ENCODE measurements at places on chromosomes 1 and 21.

- DNase-seq: no peak
Measured at GRCh38 chr1:204139088-204139487, 12.8 kb downstream of the ETNK2 start.

- no peak for DNase-seq
Measured at GRCh38 chr21:25186273-25186672, 421.0 kb downstream of the MRPL39 start.

DNA sequence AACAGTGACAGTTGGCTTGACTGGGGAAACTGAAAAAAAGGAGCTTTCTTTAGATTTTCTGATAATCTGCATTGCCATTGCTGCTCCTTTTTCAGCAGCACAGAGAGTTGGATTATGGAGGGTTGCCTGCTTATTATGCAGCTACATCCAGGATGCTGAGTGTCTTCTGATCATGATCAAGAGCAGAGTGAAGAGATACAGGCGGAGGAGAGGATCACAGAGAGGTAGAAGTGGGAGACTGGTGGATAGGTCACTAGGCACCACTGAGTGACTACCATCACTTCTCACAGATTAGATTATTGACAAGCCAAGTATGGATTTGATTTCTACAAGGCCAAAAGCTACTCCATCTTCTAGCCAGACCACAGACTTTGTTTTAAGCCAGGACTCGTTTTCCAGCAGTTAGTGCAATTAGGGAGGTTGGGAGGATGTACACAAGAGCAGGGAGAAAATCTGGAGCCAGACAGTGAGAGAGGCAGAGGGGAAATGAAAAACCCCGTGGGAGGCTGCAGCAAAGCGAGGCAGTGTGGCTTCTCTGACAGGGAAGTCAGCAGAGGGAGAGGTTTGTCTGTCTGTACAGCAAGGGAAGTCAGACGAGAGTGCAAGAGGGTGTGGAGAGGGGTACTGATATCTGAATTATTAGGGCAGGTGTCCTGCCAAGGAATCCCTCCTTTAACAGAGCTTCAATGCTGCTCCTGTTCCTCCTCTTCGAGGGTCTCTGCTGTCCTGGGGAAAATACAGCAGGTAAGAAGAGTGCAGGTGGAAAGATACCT lies at the start of gene CD1E:
Gene CD1E (plus strand): TSS at position 592 of the 773 bp plus-strand sequence. CDS start 95 bp downstream, at position 687.
- no peak for DNase-seq

DNA sequence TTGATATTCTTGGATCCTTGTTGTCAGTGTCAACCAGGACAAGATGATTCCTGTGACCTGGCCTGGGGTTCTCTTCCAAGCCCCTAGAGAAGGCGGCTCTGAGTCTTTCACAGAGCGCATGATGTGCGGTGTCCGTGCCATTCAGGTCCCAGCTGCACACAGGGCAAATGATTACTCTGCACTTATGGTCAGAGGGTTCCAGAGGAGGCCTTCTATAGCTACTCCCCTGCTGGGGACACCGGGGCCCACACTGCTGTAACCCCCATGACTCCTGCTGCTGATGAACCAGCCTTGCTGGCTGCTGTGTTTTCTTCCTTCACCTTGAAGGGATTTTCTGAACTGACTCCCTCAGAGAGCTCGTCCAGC lies 1.5 kb downstream of the PTGFRN start:
- DNase-seq: no peak

- no peak for DNase-seq
Measured at GRCh38 chr1:43314233-43314632, 13.5 kb downstream of the TIE1 start.

DNA sequence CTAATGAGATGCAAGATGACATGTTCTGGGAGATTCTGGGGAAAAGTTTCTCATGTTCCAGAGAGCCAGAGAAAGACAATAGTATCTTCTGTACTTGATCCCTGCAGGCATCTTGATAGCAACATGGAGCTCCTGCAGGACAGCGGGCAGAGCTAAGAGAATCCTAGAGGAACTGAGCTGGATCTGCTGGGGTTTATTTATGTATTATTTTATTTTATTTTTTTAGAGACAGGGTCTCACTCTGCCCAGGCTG lies 22.7 kb upstream of the SCAF4 start:
- DNase-seq: no peak

DNA sequence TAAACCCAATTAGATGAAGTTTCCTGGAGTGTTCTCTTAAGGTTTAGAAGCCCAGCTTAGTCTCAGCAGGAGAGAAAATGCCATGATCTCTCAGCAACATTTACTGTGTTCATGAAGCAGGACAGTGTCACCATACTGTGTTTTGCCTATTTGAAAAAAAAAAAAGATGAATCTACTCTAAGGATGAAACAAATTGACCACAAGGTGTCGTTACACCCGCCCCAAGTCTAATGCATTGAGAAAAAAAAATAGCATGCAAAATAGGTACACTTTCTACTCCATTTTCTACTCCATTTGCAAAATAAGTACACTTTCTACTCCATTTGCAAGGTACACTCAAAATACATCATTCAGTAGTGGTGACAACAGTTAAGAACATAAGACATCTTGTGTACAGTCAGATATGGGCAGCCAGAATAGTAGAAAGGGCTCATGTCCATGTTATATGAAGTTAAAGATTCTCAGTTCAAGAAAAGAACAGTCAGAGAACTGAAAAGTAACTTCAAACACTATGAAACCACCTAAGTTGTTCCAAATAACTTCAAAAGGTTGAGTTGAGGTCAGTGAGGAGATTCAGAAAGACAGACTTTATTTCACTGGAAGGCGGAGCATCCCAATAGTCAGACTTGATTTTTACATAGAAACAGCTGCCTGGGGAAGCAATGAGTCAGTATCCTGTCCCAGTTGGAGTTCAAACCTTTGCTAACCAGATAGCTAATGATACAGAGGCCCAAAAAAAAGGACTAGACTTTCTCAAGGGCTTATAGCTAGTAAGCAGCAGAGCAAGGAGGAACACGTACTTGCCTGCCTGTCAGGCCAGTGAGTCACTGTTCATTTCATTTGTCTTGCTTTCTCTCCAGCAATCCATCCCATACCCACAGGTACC lies 13.3 kb downstream of the PLPPR5 start:
- DNase-seq: no peak

GRCh38 chr1:192707978-192708547 lies 72.1 kb downstream of the RGS13 start:
- no peak for DNase-seq

DNA sequence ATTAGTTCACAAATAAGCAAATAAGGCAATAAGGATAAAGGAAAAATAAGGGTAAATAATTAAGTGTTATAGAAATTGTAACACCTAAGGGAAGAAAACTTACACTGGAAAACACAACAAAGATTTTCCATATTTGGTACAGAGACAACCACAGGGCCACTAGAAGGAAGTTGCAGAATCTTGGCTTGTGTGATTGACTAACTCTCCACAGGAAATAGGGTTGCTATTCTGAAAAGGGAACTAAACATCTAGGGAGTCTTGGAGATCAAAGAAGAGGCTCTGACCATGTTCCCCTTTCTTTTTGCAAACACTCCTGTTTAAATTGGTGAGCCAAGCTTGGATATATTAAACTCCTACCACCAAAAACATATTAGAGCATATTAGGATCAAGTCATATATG lies 59.1 kb downstream of the APCS start:
- no peak for DNase-seq

DNA sequence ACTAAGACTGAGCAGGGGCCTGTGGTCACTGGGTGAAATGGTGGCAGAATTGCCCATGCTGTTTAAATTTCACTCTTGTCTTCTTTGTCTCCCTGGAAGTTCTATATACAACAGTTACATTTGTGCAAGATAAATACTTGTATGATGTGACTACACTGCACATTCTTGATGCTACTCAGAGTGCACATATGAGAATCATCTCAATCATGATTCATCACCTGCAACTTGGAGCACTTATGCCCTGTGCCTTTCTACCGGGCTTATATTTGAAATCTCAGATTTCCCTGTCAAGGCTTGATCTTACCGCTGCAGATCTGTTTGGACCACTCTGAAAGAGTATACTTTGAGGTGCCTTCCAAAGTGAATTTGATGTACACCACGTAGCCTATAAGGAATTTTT lies 10.6 kb downstream of the PGM1 start:
- DNase-seq: no peak

DNA sequence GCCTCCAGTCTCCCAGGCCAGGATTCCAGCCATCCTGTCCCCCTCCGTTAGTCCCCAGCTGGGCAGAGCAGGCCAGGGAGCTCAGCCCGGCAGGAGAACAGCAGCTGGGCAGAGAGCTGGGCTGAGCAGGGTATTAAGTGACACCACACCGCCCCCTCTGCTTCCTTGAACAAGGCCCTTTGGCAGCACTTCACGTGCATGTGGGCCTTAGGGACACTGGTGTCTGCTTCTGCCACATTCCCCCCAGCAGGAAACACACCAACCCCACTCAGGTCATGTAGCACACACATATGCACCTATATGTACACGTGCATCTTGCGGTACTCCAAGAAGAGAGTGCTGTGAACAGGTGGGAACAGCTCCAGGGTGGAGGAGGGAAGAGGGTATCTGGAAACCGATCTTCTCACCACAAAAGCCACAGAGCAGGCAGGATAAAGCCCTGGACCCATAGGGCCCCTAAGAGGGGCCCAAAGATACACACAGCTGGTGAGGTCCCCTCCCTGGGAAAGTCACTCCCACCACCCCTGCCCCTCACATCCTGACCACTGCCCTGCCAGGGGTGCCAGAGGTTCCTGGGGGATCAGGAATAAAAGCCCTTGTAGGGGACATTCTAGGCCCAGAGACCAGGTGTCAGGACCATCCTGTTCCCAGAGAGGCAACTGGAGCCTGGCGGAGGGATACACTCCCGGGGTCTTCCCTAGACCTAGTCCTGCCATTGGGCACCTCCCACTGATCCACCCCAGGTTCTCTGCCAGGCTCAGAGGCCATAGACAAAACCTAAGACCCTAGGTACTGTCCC lies 4.5 kb downstream of the EPHA2 start:
- no peak for DNase-seq

GRCh38 chr1:24827379-24828135 lies 82.3 kb downstream of the CLIC4 start:
- DNase-seq: no peak

DNA sequence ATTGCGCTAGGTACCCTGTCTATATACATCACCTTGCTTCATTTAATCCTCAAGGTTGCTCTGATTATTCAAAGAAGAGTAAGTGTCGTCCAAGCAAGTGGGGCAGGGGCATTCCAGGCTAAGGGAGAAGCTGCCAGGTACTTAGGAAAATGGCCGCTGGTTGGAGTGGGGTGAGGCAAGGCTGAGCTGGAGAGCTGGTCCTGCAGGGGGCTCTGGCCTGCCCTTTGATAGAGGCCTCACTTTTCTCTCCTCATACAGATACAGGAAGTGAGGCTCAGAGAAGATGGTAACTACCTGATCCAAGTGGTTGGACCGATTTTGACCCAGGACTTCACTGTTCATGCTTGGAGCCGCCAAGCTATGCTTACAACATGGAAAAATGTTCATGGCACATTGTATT lies 86.9 kb upstream of the ZBTB40 start:
- DNase-seq: no peak

GRCh38 chr1:81165963-81166362 lies 634.8 kb upstream of the ADGRL2 start:
- no peak for DNase-seq

GRCh38 chr1:116531917-116532316 lies 38.9 kb downstream of the CD58 start:
- DNase-seq: no peak

DNA sequence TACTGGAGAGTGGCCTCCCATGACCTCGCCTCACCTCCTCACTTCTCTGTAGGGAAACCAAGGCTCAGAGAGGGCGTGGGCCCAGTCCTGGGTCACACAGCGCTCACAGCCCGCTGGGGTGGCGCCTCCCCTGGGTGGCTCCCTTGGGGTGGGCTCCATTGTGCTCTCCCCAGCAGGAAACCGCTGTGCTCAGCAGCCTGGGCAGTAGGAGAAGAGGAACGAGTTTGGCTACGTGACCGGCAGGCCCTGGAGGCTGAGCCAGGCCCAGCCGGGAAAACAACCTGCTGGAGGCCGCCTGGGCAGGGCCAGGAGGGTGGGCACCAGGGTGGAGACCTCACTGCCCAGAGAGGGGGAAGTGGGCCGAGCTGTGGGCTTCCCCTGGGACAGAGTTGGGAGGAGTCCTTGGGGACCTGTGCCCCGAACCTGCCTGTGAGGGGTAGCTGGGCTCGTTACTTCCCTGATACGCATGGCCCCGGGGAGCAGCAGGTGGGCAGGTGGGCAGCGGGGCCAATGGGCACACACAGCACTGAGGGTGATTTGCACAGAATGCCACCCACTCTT lies 15.0 kb upstream of the FAM131C start:
- no peak for DNase-seq

DNA sequence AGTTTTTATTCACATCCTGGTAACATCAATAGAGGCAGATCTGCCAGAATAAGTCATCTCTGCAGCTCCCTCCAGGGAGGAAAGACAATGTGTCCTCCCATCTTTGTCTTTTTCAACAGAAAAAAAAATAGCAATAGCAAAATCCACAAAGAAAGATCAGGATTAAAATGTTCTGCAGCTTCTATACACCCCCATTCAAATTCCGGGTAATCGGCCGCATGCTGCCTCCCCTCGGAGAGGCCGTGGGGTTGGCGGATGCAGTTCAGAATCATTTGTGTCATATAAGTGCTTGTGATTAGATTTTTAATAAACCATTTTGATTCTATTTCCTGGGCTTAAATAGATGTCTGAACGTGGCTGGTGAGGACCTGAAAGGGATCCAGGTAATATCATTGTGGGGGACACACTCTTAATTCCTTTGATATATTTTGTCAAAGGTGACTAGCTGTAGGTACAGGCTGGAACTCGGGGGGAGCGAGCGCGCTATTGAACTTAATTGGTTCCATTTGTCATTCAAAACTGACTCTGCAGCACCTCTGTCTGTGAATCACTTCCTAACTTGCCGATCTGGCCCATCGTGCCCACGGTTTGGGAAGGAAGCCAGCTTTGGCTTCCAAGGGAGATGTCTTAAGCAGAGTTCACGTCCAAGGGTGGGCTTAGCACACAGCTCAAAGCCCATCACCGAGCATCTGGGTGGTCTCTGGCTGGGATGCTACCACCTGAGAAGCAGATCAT lies 85.6 kb upstream of the ARHGEF16 start:
- no peak for DNase-seq

DNA sequence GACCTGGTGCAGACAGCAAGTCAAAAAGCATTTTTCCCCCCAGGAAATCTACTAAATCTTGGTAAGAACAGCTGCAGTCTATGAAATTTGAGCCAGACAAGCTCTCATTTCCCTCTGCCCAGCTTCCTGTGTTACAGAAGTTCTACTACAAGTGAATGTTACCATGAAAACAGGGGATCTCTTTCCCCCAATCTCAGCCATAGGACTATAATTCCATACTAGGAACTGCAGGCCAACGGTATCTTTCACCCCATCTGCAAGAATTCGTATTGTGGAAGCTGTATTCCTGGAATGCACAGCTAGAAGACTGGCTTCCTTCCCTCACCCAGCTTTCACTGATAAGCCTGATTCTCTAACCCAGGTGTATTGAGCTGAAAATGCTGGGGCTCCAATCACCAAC lies 1655.4 kb downstream of the BRINP3 start:
- no peak for DNase-seq

DNA sequence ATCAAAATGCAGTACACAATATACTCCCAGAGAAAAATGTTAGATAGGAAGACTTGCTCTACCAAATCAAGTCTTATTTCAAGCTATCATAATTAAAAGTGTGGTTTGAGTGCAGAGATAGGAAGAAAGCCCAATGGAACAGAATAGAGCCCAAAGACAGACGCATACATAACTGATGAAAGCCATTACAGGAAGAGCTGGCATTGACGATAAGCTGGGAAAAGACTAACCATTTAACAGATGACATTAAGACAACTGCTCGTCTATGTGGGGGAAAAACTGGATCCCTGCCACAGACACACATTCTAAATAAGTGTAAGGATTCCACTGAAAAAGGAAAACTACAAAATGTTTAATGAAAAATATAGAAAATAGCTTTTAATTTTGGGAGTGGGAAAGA lies 85.5 kb downstream of the NGF start:
- no peak for DNase-seq

GRCh38 chr1:29062157-29062942 lies 61.4 kb downstream of the TMEM200B start:
- no peak for DNase-seq
